Stimulated activated CD4-positive, alpha-beta T cell treated with anti-CD3 and anti-CD28 coated beads, Interleukin-4, amount 100 ng/mL, for 4 hours (primary cell): ENCODE measurements at places on chromosomes 1 and 21.

- no peak for DNase-seq
These were observed 115.1 kb downstream of the PROX1 start for GRCh38 chr1:214102907-214103306.

GRCh38 chr1:32540605-32541004, 1.4 kb downstream of the ZBTB8A start:
- no peak for DNase-seq

DNA sequence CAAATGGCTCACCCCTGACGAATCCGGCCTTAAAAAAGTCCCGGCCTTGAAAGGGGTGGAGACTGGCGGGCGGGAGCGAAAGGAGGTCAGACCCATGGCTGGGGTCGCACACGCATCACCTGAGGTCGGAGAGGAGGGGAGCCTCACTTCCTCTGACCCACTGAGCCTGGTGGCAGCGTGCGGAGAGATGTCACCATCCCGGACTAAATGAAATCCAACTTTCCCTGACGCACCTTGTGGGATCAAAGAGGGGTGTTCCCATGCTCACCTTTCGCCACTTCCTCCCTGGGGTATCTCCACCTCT, 709 bp upstream of the SLC41A1 start:
- DNase-seq: peak; percentile 7

GRCh38 chr1:70919706-70920323, 127.8 kb downstream of the PTGER3 start:
- no peak for DNase-seq

GRCh38 chr1:118999348-119000071, 11.4 kb upstream of the TBX15 start:
- no peak for DNase-seq

DNA sequence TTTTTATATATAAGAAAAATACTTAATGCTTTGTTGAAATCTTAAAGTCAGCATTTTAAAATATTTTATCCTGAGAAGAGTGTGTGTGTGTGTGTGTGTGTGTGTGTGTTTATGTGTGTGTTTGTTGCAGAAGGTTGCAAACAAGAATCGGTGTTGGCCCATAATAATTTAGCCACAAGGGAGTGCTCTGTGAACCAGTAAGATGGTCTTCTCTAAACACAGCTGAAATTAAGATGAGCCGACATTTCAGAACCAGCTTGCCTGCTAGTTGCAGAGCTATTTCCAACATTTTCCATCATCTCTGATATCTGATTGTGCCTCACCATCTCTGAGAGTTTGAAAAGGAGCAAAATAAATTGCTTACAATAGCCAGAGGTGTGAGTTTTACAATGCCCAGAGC, 158.8 kb upstream of the SGIP1 start:
- no peak for DNase-seq

- DNase-seq: no peak
These were observed 722.2 kb downstream of the MATN1 start for GRCh38 chr1:30001011-30001731.

- DNase-seq: no peak
These were observed 10.5 kb upstream of the IRF2BP2 start for GRCh38 chr1:234620272-234621126.

DNA sequence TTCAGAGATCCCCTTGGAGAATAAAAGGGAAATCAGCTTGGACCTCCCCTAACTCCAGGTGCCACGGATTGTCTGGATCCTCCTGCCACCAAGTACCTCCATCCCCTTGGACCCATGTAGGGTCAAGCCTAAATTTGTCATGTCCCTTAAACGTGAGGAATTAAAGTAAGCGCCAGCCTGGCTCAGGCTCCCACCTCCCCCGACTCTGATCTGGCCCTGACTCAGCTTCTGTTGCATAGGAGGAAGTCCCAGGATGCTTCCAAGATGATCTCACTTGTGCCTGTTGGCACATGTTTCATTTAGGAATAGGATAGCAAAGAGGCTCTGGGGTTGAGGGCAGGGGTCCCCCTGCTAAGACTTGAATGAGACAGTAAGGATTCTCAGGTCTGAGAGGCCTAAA, 231.9 kb upstream of the JUN start:
- no peak for DNase-seq

DNA sequence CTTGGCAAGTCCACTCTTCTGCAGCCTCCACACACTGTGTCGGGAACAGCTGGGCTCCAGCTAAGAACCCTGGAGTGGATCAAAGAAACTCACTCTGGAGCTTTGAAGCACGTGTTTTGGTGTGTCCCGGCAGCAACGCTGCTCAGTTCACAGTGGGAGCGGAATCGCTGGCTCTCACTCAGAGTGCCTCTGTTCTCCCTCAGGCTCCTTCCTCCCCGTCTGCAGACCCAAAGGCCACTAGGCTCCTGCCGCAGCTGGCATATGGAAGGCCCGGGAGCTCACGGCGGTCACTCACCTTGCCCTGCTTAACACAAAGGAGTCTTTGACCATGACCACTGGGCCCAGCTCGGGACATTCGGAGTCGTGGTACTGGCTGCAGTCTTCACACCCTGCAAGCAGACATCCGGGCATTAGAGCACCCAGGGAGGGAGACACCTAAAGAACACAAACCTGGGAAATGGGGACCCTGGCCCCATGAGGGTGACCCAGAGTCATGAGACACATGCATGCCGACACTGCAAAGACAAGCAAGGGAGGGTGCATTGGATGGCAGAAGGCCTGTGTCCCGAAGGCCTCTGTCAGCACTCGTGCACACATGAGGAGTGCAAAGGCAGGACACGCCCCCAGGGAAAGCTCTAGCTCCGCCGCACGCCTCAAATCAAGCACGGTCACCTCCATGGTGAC, 19.7 kb downstream of the PRDM15 start:
- DNase-seq: no peak
